ENCODE measurements at places on chromosomes 3 and 15.
A peak's percentile ranks its signal among the peaks of the same experiment; 100 is the strongest.

DNA sequence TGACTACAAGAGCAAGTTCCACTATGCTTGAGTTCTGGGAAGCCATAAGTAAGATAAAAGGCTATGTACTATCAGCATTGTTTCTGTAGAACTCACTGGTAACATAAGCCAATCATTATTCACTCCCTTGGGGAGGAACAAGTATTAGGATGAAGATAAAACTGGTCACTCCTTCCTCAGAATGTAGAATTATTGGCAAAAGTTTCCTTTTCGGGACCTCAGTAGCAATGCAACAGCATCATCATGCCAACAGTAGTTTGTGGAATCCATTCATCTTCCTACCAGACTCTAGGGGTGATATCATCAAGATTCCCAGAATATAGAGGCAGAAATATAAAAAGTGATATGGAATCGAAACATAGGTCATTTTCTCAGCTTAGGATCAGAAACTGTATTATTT, 209.5 kb downstream of the PLOD2 start:
- no peak for DNase-seq

DNA sequence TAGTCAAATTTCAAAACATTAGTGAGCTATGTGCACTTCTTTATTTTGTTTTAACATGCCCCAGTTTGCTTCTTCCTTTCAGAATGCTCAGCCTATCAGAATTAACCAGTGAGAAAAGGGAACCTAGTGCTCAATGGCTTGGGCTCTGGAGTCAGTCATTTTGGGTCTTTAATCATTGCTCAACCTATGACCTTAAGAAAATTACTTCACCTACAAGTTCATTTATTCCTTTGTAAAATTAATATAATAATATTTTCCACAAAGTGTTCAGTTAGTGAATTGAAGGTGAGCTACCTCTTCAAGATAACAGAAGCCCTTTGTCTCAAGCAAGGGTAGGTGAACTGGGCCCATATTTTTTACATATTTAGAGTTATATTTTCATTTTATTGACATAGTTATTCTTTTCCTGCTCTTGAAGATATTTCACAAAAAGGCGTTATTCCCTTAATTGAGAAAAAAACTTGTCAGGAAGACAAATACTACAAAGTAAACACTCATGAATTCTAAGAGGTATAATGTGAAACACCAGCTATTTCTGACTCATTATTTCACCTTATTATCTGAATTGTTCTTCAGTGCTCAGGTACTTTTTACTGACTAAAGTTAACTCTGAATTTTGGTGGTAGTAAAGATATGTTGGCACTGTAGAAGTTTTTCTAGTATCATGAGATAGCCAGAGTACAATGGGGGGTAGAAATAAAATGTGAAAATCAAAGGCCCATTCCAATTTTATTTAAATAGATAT, 415.5 kb downstream of the NAALADL2 start:
- no peak for DNase-seq

DNA sequence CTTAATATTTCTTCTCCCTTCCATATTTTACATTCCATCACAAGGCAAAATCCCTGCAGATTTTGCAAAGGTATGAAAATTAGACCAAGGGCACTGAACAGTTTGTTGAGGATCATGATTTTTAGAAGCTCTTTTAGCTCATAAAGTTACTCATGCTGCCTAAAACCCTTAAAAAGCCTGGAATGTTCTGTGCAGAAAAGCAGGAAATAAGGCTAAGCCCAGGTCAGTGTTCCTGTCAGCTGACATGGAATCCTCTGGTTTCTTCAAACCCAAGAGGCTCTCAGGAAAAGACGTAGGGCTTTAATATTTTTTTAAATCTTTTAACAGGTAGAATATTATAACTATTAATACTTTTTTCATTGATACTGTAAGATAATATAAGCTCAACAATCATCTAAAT, 8.2 kb downstream of the CBLB start:
- no peak for DNase-seq

DNA sequence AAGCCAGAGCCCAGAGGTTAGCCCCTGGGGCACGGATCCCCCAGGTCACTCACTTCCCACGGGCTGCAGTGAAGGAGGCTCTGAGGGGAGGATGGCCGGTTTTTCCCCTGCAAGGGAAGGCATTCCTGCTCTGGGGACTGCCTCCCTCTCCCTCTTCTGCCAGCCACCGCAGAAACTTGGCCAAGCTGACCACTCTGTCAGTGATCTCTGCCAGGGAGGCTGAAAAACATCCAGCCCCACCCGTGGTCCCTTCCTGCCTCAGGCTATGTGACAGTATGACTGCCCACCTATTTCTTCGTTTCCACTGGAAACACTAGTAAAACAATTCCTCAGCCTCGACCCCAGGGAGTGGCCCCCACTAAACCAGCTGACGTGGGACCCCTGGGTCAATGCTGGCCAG, 14.6 kb upstream of the FANCD2 start:
- no peak for DNase-seq

DNA sequence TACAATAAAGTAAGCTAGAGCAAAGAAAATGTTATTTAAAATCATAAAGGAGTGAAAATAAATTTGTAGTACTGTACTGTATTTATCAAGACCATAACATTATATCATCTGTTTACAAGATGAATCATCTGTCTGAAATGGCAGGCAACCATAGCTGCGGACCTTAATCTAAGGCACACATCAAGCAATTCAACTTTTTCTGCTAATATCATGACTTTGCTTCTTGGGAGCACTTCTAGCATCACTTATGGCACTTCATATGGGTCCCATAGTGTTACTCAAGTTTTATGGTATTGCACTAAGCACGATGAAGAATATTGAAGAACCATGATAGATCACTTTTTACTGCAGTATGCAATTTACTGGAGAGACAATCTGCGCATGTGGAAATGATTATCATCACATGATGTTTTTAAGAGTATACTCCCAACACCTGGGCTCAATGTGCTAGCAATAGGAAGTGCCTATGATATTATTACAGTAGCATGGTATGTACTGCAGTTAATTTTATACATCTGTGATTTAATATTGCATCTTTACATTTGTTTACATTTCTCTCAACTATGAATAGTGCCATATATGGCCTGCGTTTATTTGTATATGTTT, 137.7 kb upstream of the NECTIN3 start:
- DNase-seq = no peak

DNA sequence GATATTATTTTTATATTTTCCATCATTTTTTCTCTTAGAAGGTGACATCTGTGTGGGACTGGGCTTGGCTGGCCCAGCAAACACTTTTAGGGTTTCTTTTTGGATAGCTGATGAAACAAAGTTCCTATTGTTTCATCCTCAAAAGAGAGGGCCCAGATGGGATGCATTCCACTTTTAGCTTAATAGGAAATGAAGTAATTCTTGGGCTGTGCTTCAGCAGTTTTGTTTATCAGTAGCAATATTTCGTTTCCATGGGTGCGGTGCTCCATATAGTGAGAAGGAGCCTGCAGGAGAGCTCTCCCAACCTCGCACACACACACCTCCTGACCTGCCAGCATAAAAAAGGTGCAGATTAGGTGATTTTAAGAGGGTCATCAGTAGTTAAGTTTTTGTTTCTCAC, 147.5 kb downstream of the AKAP13 start:
- DNase-seq = no peak

- DNase-seq = no peak
These were observed 72.9 kb downstream of the EPHA3 start for GRCh38 chr3:89180334-89180733.

DNA sequence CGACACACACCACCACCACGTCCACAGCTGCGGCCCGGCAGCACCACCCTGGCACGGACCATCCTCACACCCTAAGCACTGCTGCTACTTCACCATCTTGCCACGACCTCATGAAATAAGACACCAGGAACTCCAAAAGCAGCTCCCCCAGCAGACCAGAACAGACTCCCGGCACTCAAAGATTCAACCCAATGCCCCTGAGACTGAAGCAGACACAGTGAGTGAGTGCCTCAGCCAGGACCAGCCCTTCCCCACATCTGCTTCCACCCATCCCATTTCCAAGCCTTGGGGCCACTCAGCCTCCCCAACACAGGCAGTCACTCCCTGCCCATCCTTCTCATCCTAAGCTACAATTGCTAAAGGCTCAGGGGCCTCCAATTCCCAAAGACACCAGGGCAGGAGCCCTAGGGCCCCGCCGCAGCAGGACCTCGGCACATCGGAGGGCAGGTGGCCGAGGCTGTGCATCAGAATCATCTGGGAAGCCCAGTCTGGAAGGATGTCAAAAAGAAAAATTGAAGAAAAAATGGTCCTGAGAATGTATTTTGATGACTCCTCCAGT, 18.4 kb upstream of the OCA2 start:
- no peak for DNase-seq

GRCh38 chr15:87829332-87830050, 427.0 kb downstream of the NTRK3 start:
- no peak for DNase-seq

DNA sequence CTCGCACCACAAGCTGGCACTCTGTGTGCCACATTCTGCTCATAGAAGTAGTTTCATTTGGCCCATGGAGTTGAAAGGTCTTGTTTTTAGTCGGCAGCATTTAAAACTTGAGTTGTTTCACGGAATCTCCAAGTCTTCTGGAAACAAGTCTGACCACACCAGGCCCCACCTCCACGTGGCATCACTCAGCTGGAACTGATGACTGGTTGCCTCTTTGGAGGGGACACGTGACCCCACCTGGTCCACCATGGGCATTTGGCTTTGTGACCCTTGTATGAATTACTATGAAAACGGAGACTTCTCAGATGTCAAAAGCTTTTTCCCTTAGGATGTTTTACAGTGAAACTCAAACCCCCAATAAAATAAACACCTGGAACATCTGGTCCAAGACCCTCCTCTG, 74.9 kb downstream of the NTRK3 start:
- DNase-seq = no peak

GRCh38 chr3:69282181-69282580, 103.7 kb downstream of the FRMD4B start:
- peak; percentile 18 for DNase-seq

- DNase-seq = no peak
These were observed 45.0 kb upstream of the WWTR1 start for GRCh38 chr3:149702691-149703441.

DNA sequence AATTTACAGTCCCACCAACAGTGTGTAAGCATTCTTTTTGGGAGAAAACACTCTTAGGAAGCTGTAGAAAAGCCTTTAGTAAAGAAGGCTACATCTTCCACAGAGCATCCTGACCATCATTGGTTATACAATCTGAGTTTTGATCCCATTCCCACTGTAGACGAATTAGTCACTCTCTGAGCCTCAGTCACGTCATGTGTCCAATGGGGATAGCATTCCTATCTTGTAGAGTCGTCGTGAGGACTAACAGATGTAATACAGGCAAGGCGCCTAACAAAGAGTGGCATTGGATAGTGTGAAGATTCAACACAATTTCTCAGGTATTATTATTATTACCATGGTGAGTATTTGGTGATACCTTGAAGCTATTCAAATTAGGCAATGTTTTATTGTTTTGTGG, 44.0 kb upstream of the ALDH1A3 start:
- no peak for DNase-seq

- DNase-seq = no peak
These were observed 4.7 kb upstream of the CLDN1 start for GRCh38 chr3:190326930-190327329.

- DNase-seq = no peak
These were observed 14.7 kb downstream of the FSIP1 start for GRCh38 chr15:39767921-39768320.

GRCh38 chr3:158381262-158381868, 189.6 kb upstream of the MLF1 start:
- no peak for DNase-seq

Data from CD4-positive, alpha-beta memory T cell (primary cell).